ENCODE measurements at places on chromosomes 1 and 21.

DNA sequence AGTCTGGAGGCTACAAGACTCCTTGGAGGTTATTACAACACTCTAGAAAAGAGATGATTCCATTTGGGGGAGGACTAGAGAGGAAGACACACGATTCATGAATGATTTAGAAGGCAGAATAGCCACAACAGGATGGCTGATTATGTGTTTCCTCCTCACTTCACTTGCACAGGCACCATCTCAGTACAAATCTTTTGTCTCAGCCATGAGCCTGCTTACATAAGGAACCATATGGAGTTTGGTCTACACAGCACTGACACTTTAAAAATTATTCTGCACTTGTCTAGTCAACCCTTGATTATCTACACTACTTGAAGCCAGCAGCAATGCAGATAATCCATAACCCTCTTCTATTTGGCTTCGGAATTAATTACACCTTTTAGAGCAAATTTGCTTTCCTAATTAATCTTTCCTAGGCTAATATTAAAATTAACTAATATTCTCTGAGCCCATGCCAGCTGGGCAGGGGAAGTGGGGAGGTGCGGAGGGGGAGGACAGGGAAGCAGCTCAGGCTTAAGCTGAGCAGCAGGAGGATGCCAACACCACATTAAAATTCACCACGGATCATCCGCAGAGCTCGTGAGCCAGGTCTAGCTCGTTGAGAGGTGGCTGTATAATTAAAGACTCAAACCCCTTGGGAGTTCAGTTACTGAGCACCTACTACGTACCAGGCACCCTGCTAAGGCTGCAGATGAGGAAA lies 3.2 kb upstream of the LEMD1 start:
- no peak for DNase-seq

GRCh38 chr1:96553811-96554210 lies 167.8 kb upstream of the PTBP2 start:
- no peak for DNase-seq

DNA sequence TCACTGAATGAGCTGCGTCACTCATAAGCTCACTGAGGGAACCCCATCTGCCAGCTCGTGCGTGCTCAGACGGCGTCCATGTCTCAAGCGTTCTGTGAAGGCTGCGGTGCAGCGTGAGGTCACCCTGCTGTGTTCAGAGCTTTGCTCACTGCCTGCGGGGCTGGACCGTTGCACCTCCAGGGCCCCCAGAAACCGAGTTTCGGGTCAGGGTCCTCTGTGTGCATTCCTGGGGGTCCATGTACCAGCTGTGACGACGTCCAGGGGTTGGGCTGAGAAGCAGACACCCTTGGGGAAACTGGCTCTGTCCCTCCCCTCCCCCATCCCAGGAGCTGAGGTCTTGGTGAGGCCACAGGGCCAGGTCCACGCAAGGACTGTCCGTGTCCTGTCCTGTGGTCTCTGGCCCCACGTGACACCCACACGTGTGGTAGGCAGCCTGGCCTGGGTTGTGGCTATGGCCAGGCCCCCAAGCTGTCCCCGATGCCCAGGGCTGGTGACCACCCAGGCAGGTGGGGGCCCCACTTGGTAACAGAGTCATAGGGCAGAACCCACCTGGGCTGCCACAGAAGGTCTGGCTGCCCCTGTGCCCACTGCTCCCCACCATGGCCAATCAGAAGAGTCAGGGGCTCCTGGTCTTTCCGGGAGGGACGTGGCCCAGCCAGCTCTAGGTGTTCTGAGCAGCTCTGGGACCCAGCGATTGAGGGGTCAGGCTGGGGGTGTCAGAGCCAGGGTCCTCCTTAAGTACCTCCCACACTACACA lies 24.4 kb downstream of the FTCD start:
- DNase-seq, result no peak

DNA sequence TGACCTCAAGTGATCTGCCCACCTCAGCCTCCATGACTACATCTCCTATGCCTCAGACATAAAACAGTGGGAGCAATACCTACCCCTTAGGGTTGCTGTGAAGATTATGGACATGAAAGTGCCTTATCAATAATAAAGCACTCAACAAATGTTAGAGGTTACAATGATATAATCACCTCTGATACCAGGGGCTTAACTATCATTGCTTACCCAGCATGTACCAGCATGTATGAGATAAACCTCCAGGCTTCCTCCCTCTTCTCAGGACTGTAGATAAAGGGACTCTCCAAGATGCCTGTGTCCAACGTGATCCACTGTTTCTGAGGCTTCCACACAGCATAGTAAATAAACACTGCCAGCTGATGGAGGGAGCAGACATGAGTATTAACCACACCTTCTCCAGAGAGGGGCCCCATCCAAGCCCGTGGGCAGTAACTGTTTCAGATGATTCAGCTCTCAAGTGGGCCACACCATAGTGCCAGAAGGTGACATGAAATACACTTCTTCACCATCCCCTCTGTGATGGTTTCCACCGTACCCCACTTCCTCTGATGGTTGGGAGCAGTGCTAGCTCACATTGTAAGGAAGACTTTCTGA lies 26.2 kb downstream of the RHBDL2 start:
- DNase-seq, result no peak

GRCh38 chr1:117605164-117605773 lies 579 bp upstream of the TENT5C start:
- no peak for DNase-seq

GRCh38 chr1:240768979-240769378 lies 157.0 kb upstream of the GREM2 start:
- no peak for DNase-seq

DNA sequence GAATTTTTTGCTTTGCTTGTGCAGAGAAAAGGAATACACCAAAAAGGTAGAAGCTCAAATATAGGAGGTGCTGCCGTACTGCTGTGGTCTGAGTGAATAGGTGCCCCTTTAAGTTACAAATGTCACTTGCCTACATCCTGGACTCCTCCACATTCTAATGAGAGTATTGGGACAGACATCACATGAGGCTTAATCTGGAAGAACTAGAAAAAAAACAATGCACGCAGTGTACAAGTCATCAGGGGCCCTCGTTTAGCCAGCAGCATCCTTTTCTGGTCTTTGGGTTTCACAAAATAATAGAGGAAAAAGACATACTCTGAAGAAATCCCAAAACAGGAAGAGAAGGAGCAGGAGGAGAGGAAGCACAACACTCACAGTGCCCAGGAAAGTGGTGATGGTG lies 89.3 kb downstream of the SLC44A5 start:
- DNase-seq, result no peak

GRCh38 chr1:9338397-9339246 lies 45.9 kb downstream of the SPSB1 start:
- no peak for DNase-seq

DNA sequence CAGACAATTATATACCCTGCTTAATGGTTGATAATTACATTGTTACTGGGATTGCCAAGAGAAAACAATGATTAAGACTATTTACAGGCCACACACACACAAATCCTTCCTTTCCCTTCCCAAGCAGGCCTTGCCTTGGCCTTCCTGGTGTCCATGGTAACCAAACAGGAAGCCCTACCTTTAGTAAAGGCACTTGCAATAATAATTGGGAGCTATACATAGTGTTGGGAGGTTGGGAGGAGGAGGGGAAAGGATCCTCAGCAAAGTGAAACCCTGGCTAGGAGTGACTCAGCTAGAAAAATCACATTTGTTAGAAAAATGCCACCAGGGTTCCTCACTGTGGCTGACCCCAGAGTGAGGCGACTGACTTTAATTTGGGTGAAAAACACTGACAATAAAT lies 122.3 kb upstream of the ADAR start:
- no peak for DNase-seq

DNA sequence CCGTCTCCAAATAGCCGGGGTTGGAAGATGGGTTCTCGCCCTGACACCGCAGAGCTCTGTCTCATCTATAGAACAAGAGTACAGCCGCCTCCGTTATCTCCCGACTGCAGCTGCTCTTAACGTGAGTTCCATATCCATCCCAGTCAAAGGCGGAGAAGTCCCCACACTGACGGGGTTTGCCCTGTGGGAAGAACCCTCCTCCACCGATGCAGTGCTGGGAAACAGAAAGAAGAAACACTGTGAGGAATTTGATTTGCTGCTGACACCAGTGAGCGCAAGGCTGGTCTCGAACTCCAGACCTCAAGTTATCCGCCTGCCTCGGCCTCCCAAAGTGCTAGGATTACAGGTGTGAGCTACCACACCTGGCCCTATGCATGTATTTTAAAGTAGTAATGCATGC lies 9.5 kb downstream of the ITLN2 start:
- no peak for DNase-seq

Data from T-helper 1 cell (primary cell).